ENCODE measurements at places on chromosomes 16 and 17. TPM values are rescaled to one million over a fixed set of nuclear protein-coding genes. Genes with fewer than 3 reads are reported as not detected.

SCNN1B gene
- total RNA-seq, result 7.8 TPM

CHST4 gene
- not detected for total RNA-seq

DNA sequence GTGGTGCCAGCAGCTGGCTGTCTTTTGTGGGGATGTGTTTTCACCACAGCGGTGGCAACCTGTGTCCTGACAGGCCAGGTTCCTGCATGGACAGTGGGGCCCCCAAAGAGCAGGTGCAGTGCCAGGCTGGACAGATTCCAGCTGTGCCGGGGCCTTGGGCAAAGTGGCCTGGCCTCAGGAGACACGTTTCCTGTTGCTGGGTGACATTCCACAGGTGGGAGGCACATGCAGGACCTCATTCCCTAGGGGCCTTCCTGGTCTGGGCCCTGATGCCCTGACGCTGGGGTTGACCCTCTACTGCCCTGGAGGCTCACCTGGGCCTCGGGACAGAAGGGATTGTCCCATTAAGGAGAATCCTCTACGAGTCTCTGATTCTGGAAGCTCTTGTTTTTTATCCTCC is 182.4 kb downstream of the RAB11FIP4 start:
- no peaks in the 10 kb centered on the region for H3K27me3 ChIP-seq
- H3K27ac ChIP-seq, result no peak overlapping the region
- peaks cover 5% of the 10 kb centered on the region for H3K4me1 ChIP-seq
- DNase-seq, result no peak
- no peaks in the 10 kb centered on the region for H3K36me3 ChIP-seq
- no peak overlapping the region for H3K4me3 ChIP-seq

GRCh38 chr16:69033151-69033949 is 72.1 kb upstream of the HAS3 start:
- peaks cover 4% of the 10 kb centered on the region for H3K36me3 ChIP-seq
- H3K4me1 ChIP-seq, result no peaks in the 10 kb centered on the region
- no peaks in the 10 kb centered on the region for H3K27me3 ChIP-seq

GRCh38 chr16:85420501-85421337 is 192.4 kb upstream of the GSE1 start:
- DNase-seq, result peak; percentile 67
- H3K4me1 ChIP-seq, result peaks cover 12% of the 10 kb centered on the region
- no peaks in the 10 kb centered on the region for H3K27me3 ChIP-seq
- H3K4me3 ChIP-seq, result no peak overlapping the region
- no peaks in the 10 kb centered on the region for H3K36me3 ChIP-seq
- H3K27ac ChIP-seq, result no peak overlapping the region

DNA sequence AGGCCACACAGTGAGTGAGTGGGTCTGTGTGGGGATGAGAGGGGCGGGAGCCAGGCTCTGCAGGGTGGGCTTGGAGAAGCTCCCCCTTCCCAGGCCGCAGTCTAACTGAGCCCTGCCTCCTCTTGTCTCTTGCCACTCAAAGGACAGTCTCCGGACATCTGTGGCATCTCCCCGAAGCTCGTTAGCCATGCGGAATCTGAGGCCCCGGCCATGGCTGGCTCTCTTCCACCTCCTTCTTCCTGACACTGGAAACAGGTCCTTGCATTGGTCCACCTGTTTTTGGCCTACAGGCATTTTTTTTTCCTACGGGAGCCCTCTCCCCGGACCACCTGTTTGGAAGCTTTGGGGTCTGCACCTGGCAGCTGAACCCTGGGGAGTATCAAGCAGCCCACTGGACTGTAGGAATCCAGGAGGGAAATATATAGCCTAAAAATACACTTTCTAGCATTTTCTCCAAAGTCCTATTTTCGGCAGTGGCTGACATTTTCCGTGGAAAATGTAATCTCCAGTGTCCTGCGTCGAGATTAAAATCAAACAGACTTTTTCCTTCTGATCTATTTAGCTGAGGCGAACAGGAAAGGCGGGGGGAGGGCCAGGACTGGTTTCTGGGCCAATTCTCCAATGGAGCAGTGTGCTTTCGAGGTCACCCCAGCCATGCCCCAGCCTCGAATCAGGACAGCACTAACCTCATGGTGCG is 9.1 kb downstream of the ATP2A3 start:
- H3K36me3 ChIP-seq, result no peaks in the 10 kb centered on the region

DNA sequence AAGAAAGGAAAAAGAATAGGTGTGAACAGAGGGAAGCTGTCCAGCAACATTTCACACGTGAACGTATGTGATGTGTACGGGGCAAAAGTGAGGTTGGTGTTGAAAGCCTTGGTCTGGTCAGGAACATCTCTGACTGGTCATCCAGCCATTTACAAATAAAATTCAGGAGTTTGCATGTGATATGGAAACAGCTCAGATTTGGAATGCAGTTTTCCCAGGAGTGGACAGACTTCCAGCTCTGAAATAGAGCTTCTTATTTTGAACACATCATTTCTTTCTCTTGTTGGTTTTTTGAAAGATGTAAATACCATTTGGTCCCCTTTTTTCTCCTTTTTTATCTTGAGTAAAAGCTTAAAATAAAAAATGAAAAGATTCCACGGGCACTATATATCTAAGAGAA is 566.2 kb upstream of the ZFHX3 start:
- H3K4me1 ChIP-seq, result no peaks in the 10 kb centered on the region
- no peaks in the 10 kb centered on the region for H3K36me3 ChIP-seq
- peaks cover 15% of the 10 kb centered on the region for H3K27me3 ChIP-seq

DNA sequence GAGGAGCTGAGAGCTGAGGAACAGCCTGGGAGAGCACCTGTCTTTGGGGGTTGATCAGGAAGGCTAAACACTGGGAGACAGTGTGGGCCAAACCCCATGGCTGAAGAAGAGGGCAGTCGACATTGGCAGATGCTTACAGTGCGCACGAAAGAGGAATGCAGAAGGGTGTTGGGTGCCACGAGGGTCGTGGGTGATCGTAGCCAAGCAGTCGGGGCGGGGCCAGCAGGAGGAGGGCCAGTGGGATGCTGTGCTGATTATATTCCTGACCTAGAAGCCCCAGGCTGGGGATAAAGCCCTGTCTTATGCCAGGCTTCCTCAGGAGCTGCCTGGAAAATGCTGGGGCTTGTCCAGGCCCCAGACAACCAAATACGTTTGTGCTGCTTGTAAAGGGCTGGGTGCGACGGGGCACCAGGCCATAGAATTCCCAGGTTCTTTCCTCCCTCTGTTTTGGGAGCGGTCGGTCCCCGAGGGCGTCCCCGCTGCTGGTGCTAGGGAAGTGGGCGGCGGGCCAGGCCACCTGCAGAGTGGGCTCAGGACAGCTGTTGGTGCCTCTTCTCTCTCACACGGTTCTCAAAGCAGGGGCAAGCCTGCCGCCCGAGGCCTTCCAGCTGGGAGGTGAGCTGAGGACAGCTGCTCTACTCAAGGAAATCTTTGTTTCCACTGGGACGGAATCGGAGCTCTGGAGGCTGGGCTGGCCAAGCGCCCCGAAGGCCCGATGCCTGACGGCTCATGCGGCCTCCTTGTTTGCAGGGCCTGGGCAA is 10.0 kb downstream of the C1QTNF1 start:
- no peak for DNase-seq
- no peak overlapping the region for H3K27ac ChIP-seq
- H3K4me1 ChIP-seq, result peaks cover 3% of the 10 kb centered on the region
- H3K27me3 ChIP-seq, result no peaks in the 10 kb centered on the region
- no peak overlapping the region for H3K4me3 ChIP-seq

- DNase-seq, result no peak
- H3K4me1 ChIP-seq, result peaks cover 8% of the 10 kb centered on the region
- no peak overlapping the region for H3K4me3 ChIP-seq
- no peak overlapping the region for H3K27ac ChIP-seq
- no peaks in the 10 kb centered on the region for H3K36me3 ChIP-seq
Observed at GRCh38 chr17:76276461-76277299, 11.5 kb downstream of the UBALD2 start.

DNA sequence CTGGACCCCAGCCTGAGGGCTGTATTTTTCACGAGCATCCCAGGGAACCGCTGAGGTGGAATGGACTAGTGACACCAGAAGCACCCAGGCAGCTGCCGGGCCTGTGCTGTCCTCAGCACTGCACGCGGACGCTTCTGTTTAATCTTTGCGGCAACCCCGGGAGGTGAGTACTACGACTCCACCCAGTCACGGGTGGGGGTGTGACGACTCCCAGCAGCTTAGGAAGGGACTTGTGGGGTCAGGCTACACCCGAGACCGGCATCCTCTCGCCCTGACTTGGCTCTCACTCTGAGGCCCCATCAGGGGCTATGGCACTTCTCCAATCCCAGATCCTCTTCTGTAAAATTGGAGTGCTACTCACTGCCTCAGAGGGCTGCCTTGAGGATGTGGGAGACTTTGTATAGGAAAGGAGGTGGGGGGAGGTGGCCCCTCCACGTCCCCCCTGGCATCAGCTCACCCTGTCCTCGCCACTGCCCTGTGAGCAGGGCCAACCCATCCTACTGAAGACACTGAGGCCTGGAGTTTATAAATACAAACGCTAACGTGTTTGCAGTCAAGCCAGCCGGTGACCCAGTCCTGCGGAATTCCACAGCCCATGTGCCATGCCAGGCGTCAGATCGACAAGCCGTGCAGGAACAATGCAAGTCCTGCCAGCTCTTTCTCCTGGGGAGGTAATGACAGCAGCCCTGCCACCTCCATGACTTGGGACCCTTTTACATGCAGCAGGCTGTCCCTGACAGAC is 44.4 kb downstream of the PPL start:
- no peak overlapping the region for H3K4me3 ChIP-seq
- no peak for DNase-seq
- no peaks in the 10 kb centered on the region for H3K27me3 ChIP-seq
- H3K4me1 ChIP-seq, result no peaks in the 10 kb centered on the region
- H3K36me3 ChIP-seq, result peaks cover 4% of the 10 kb centered on the region

WFDC1 gene
- total RNA-seq, result 11.1 TPM

CLDN9 gene
- total RNA-seq, result 0.60 TPM

- H3K4me3 ChIP-seq, result no peak overlapping the region
- no peak for DNase-seq
- no peaks in the 10 kb centered on the region for H3K27me3 ChIP-seq
- no peak overlapping the region for H3K27ac ChIP-seq
Observed at GRCh38 chr16:65004570-65004969, 117.3 kb downstream of the CDH11 start.
